IPS DF 6.9 (cell line): ENCODE measurements at places on chromosomes 11 and 22.

DNA sequence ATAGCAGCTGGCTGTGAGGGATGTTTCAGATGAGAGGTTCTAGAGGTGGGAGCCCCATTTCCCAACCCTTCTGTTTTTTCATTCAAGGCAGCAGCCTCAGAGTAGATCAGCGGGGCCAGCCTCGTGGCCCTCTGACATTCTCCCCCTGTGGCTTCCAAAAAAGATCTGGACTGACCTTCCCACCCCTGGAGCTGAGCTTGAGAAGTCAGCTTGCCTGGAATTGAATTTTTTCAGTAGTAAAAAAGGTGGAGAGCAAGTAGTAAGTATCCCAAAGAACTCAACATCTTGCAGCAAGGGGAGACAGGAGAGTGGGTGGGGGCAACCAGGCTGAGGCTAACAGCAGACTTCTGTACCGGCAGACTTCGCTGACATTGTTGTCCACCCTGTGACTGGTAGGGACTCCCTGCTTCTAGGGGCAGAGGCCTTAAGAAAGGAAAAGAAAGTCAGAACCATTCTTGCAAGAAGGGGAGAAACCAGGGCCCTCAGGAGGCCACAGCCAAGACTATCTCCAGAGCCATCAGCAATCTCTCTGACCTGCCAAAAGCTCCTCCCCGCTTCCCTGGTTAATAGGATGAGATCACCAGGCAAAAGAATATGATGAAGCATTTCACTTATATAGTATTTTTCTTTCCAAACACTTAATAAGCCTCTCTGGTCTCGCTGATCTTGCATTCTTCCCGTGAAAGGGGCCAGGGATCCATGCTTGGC is 2.0 kb upstream of the GRIK4 start:
- DNase-seq, result no peak

- DNase-seq, result no peak
Measured at GRCh38 chr11:10762185-10762584, 11.1 kb downstream of the CTR9 start.

- DNase-seq, result no peak
Measured at GRCh38 chr22:40443732-40444131, 73.3 kb downstream of the SGSM3 start.

DNA sequence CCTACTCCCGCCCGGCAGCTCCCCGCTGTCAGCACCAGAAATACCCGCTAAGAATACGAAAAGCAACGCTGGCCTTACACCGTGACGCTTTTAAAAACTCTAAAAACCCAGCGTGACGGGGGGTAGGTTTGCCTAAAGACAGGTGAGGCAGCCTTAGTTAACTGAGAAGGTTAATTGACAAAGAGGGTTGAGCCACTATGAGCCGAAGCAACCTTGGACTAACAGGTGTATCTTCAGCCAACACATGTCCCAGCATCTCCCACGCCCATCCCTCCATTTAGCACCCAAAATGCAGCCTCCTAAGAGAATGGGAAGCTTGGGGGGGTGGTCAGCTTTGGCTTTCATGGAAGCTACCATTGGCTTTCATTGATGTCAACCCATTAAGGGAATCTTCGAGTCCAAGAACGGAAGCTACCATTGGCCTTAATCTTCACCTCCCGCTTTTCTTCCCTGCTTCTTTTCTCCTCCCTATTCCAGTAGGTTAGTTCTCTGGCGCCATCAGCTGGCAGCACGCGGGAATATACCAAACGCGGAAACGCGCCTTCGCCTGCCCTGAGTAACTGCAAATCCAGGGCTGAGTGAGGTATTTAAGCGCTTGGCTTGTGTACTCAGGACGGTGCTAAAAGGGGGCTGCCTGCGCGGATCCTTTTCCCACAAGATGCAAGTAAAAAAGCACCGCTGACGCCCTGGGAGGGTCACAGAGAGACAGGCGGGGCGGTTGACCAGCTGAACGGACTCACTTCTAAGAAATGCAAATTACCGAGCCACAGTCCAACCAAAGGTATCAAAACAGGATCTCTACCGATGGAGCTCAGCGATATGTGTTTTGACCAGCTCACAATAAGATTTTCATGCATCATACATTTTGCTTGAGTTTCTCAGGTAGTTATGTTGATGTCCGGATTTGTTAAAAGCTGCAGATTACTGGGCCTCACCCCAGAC is 38.5 kb upstream of the GLYATL1 start:
- DNase-seq, result peak; percentile 91

GRCh38 chr11:10931761-10932670 is 74.2 kb upstream of the ZBED5 start:
- DNase-seq, result no peak

DNA sequence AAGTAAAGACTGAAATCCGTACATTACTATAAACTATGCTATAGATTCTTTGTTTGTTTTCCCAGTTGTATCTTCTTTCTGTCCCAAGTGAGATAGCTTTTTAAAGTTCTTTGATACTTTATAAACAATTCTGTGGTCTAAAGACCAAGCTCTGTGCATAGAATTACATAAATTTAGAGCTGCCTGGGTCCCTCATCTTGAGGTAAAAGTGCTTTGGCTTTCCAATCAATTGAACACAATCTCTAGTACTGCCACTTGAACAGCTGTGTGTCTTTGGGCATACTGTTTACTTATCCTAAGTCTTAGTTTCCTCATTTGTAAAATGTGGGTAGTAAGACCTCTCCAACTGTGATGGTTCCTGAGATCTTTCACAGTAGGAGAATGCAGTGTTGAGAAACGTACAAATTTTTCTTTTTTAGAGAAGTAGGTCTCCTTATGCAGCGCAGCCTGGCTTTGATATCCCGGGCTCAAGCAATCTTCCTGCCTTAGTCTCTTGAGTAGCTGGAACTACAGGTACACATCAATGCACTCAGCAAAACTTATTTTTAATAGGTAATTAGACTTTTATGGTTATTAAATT is 2.5 kb upstream of the EED start:
- no peak for DNase-seq

- peak; percentile 39 for DNase-seq
Measured at GRCh38 chr11:72553706-72554105, 119.4 kb upstream of the CLPB start.

- no peak for DNase-seq
Measured at GRCh38 chr11:125923012-125923579, 18.8 kb downstream of the DDX25 start.

DNA sequence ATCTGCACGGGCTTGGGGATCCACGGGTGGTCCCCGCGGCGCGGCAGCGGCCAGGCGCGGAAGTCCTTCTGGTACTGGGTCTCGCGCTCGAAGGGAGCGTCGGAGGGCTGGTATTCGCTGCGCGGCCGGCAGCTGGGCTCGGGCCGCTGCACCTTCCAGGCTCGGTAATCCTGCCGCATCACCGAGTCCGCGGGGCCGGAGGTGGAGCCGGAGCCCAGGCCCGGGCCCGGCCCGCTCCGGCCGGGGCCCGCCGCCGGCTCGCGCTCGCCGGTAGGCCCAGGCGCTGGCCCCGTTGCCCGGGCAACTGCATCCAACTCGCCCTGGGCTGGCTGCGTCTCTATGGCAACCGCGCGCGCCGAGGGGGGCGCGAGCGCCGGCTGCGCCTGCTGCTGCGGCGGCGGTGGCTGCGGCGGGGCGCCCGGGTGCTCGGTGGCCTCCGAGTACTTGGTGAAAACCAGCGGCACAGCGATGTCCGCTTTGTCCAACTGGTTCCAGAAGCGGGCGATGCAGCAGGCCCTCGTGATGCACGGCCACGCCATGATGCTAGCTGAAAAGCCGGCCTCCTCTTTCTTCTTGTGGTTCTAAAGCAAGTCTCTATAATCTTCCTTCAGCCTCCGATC is 897 bp downstream of the MAP6 start:
- DNase-seq, result no peak

- DNase-seq, result no peak
Measured at GRCh38 chr11:65793625-65794400, 7.0 kb downstream of the OVOL1 start.

GRCh38 chr11:48111891-48112290 is 104.7 kb upstream of the OR4B1 start:
- DNase-seq, result no peak

- DNase-seq, result no peak
Measured at GRCh38 chr11:93587858-93588581, 44.8 kb upstream of the SMCO4 start.

GRCh38 chr11:71364176-71364671 is 84.0 kb downstream of the DHCR7 start:
- DNase-seq, result no peak

GRCh38 chr11:86115542-86116385 is 46.9 kb upstream of the PICALM start:
- DNase-seq, result no peak

GRCh38 chr11:12102588-12103410 is 7.6 kb upstream of the MICAL2 start:
- no peak for DNase-seq

- DNase-seq, result no peak
Measured at GRCh38 chr22:50193621-50194020, 7.2 kb upstream of the SELENOO start.

DNA sequence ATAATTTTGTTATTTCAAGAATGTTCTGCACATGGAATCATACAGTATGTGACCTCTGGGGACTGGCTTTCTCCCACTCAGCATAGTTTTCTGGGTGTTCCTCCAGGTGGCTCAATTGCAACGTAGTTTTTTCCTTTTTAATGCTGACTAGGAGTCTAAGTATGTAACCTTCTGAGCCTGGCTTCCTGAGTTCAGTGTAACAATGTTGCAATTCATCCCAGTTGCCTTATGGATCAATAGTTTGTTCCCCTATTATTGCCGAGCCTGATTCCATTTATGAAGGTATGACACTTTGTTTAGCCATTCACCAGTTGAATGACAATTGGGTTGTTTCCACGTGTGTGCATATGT is 128.3 kb downstream of the CRYBB2 start:
- DNase-seq, result no peak

DNA sequence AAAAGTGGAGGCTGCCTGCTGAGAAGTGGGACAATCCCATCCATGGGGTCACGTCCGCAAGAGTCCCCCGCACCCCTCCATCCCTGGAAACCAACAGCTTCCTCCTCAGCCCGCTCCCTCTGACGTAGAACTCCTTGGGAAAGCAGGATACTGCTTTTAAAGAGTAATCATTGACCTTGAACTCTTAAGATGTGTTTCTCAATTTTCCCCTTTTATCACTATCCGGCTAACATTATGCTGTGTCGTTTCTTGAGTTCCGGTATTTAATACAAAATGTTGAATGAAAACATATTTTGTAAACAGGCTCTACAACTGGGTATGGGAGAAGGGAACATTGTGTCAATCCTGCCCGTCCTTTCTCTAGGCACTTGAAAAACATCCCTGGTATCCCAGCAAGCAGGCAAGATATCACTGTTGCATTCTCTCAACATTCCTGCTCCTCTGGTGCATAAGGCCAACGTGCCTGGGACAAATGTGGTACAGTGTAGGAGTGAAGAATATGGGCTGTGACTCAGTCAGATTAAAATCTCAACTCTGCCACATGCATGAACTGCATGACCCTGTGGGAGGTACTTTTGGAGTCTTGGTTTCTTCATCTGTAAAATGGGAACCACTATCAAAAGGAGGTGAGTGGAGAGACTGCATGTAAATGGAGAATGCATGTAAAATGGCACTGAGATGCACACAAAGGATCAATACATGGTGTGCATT is 52.8 kb downstream of the WT1 start:
- DNase-seq, result no peak

GRCh38 chr11:111635706-111636045 is 33.4 kb downstream of the SIK2 start:
- no peak for DNase-seq

DNA sequence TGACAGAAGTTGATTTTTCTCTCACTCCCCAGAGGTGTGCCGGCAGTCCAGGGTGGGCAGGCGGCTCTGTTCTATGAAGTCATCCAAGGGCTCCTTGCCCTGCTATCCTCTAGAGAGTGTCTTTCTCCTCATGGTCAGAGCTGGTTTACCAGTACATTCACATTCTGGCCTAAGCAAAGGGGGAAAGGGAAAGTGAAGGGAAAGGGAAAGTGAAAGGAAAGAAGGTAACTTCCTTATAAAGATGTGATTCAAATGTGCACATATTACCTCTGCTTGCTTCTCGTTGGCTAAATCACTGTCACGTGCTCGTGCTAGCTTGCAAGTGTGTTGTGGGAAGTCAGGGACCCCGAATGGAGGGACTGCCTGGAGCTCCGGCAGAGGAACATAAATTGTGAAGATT is 2.9 kb upstream of the HTATIP2 start:
- DNase-seq, result no peak

DNA sequence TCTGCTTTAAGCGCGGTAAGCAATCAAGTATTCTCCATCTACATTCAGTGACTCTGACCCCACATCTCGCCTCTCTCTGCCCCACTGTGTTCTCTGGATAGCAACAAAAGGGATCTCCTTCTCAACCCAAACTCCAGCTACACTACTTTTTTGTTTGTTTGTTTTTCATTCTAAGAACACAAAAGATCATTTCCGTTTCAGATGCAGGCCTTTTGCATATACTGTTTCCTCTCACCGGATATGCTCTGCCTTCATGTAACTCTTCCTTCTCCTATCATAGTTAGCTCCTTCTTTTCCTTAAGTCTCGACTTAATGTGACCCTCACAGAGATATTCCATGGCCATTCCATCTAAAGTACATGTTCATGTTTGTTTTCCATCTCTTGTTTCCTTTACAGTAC is 179.8 kb upstream of the MTMR2 start:
- no peak for DNase-seq

DNA sequence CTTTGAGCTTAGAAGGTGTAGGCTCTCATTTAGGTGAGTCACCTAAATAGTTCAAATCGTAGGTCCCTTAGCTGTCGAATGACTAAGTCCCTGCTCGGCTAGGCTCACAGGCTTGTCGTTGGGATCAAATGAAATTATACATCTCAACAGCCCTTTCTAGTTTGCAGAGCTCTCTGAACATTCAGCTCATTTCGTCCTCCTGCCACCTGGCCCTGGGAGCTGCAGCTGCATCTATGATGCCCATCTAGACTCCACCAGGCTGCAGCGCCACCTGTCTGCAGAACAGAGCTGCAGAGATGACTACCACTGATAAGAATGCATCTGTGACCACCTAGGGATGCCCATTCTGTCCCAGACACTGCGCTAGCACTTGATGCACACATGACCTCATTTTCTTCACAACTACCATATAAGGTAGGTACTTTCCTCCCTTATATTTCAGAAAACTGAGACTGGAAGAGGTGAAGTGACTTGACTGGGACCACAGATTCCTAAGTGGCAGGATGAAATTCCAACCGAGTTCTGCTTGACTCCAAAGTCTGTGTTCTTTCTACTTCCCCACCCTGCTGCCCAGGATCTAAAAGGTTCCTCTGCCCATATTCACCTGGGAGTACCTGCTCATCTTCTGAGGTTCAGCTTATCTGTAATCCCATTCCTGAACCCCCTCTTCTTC is 141.1 kb upstream of the NARS2 start:
- peak; percentile 76 for DNase-seq

- no peak for DNase-seq
Measured at GRCh38 chr11:102497061-102497460, 33.5 kb downstream of the MMP7 start.

GRCh38 chr11:129768356-129768755 is 47.3 kb upstream of the TMEM45B start:
- no peak for DNase-seq

GRCh38 chr11:47192111-47192510 is 5.9 kb upstream of the PACSIN3 start:
- DNase-seq, result no peak

DNA sequence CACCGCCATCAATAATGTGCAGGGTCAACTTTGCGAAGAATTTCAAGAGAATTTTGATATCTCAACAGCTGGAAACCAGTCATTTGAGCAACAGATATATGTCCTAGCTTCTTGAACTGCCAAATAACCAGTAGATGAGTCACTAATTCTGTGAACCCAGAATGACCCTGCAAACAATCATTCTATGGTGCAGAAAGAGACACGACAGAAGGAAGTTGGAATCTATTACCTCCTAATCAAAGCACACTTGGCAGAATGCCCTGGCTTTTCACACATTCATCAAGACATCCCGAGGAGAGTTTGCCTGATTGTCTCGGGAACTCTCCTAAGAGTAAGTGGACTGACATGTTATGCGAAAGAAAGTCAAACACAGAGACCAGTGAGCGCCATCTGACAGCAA is 621.1 kb downstream of the OPCML start:
- no peak for DNase-seq
